ENCODE measurements at places on chromosomes 1 and 21.

DNA sequence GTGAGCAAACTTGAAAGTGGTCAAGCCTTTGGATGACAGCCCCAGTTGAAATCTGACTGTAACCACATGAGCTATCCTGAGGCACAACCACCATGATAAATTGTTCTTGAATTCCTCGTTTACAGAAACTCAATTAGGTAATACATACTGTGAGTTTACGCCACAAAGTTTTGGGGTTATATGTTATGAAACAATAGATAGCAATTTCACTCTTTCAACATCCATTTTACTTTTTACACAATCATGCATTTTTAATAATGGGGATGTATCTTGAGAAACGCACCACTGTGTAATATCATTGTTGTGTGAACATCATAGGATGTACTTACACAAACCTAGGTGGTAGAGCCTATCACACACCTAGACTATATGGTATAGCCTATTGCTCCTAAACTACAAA is 35.4 kb downstream of the OR2C3 start:
- DNase-seq, result no peak

- no peak for DNase-seq
Observed at GRCh38 chr21:42301371-42302075, 13.7 kb downstream of the TFF3 start.

DNA sequence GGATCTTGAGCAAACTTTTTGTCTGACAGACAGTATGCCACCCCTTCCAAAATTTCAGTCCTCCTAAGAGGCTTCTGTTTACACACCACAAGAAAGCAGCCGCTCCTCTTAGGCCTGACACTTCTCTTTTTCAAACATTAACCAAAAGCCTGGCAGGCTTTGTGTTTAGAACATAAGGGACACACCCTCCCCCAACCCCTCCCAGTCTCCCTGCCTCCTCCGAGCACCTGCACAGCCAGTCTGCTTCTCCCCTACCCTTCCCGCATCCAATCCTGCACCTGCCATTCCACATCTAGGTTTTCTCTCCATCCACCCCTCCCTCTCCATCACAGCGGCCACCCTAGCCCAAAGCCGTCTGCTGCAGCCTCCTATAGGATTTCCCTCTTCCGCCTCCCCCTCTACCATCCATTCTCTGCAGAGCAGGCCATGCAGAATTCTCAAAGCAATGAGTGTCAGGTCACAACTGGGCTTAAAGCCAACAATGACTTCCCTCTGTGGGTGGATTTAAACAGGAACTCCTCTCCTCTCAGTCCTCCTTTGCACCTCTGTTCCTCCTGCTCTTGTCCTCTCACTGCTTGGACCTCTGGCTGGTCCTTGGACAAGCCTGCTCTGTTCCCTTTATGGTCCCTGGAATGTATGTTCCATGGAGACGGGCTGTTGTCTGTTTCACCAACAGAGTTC is 478.2 kb downstream of the NPHP4 start:
- no peak for DNase-seq

- no peak for DNase-seq
Observed at GRCh38 chr21:24294171-24294570, 1313.1 kb downstream of the MRPL39 start.

DNA sequence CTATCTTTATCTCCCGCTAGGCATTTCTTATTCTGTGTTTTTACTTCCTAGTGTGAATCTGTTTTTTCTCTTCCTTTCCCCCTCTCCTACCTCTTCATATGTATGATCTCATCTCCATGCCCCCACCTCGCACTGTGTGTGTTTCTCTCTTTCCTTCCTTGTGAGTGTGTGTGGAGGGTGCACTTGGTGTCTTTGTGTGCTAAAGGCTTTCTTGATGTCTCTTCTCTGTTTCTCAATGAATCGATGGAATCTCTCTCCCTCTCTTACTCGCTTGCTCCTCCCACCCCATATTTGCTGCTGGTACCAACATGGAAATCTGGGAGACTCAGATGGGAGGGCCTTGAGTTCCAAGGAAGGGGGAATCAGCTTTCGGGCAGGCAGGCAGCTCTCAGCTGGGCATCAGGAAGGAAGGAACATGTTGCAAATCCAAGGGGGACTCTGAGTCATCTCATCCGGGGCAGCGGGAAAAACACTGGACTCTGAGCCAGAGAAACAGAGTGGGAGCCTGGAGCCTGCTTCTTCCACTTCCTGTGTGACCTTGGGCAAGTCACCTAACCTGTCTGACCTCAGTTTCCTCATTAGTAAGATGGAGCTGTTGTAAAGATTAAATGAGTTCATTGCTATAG is 147.5 kb downstream of the PTPRU start:
- DNase-seq, result no peak

DNA sequence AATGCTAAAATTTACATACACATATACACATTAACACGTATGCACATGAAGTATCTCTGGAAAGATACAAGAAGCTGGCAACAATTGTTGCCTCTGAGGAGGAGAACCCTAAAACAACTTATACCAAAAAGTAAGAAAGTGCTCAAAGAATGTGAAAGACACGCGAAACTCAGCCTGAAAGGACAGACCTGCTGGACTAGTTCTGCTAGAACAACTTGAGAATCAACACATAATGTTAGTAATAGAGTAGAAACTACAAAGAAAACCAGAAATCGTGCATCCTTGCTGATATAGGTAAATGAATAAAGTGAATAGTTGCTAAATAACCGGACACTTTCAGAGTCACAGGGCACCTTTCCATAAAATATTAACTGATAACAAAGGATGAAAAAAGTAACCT is 242.5 kb downstream of the RERE start:
- no peak for DNase-seq

DNA sequence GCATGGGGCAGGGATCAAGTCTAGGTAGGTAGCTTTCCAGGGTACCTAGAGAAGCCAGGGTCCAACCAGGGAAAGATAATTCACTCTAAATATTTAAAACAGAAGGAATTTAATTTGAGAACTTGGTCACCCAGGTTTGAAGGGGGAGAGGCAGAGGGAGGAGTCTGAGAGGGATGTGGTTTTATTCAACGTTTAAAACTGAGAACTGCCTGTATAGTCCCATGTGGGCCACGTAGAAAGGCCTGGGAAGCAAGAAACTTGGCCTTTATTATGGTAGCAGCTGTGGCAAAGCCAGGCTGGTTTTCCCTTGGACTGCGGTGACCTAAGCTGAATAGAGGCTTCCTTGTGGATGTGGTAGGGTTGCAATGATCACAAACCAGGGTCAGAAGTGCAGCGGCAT is 42.0 kb upstream of the DUSP10 start:
- DNase-seq, result no peak

- DNase-seq, result no peak
Observed at GRCh38 chr1:229017091-229017490, 253.8 kb upstream of the RAB4A start.

- no peak for DNase-seq
Observed at GRCh38 chr1:119873135-119874015, 22.9 kb downstream of the ADAM30 start.

- no peak for DNase-seq
Observed at GRCh38 chr1:91066538-91066937, 44.7 kb upstream of the ZNF644 start.

GRCh38 chr21:36097427-36098181 is 27.8 kb downstream of the CBR1 start:
- no peak for DNase-seq

DNA sequence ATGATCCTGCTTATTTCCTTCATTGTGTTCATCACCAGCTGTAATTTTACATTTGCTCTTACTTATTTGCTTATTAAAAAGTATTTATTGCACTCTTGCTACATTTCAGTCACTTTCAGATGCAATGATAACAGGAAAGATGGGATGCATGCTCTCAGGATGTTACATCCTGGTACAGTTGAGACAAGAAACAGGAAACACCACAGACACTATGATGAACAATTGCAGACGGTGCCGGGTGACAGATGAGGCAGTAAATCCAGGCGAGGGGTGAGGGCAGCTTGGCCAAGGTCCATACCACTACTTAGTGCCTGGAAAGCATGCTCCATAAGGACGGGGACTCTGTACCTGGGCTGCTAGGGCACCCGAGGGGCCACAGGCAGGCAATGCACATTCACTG is 156.6 kb upstream of the RAB4A start:
- no peak for DNase-seq

DNA sequence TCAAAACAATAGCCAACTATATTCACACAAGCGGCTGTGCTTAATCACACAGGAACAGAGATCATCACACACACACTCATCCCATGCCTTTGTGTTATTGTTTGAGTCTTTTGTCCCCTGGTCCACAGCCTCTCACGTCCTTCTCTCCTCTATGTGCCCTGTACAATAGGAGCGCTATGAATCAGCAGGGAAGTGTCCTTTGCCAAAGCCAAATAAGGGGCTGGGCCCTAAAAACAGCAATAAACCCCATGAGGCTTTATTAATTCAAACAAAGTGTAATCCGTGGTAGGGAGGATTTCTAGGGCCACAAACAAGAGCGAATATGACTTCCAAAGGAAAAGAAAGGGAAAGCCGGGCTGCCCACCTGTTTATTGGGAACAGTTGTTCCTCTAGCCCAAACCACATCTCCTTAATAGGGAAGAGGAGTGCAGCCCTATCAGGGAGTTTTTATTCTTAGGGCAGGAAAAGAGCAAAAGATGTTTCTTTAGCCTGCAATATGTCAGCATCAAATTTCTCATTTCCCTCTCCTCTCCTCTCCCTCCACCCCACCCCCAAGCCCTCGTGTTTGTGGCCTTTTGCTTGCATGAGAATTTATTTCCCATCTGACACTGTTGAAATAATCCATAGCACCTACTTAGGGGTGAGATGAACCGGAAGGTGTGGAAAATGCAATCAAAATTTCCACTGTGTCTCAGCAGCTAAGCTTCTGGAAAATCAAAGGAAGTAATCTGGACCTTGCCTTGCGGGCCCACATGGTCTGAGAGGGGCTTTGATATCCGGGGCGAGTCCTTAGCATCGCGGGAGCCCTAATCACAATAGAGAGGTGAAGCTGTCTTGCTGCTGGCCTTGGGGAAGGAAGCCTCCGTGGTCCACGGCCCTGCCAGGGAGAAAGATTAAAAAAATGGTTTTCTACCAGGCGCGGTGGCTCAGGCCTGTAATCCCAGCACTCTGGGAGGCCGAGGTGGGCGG is 45.3 kb upstream of the ITPKB start:
- no peak for DNase-seq

GRCh38 chr1:213914392-213914791 is 73.4 kb upstream of the PROX1 start:
- no peak for DNase-seq

- DNase-seq, result no peak
Observed at GRCh38 chr1:222404710-222405109, 143.2 kb downstream of the HHIPL2 start.

GRCh38 chr1:154867064-154867825 is 2.8 kb downstream of the KCNN3 start:
- no peak for DNase-seq

- peak; percentile 50 for DNase-seq
Observed at GRCh38 chr1:171740987-171741871, 636 bp downstream of the VAMP4 start.

GRCh38 chr1:92459871-92460320 is 26.8 kb downstream of the GFI1 start:
- DNase-seq, result no peak

DNA sequence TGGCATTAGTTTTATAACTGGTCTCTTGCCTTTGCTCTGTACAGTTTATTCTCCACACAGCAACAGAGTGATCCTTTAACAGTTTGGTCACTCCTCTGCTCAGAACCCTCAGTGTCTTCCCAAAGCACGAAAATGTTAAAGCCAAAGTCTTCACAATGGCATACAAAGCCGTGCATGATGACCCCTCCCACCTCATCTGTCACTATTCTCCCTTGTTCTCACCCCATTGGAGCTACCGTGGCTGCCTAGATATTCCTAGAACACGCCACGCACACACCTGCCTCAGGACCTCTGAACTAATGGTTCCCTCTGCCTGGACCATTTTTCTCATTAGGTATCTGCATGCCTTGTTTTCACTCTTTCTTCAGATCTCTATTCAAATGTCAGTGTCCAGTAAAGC is 8.6 kb upstream of the SEMA4A start:
- DNase-seq, result no peak

DNA sequence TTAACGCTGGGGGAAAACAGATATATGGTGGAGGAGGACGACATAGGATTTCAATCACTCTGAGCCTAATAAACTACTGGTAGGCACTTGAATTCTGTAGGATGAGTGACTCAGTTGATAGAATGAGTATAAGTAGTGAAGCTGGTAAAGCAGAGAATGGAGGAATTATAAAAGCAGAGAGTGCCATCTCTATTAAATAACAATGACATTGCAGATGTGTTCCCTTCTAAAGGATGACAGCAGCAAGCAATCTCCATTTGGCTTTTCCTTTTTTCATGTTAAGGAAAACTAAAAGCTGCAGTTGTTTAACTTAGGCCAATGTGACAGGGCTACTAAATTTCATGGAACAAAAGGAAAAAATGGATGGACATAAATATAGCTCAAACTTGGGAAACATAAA is 17.5 kb downstream of the ZBTB8OS start:
- no peak for DNase-seq

GRCh38 chr1:55480029-55480795 is 265.0 kb upstream of the USP24 start:
- DNase-seq, result no peak

DNA sequence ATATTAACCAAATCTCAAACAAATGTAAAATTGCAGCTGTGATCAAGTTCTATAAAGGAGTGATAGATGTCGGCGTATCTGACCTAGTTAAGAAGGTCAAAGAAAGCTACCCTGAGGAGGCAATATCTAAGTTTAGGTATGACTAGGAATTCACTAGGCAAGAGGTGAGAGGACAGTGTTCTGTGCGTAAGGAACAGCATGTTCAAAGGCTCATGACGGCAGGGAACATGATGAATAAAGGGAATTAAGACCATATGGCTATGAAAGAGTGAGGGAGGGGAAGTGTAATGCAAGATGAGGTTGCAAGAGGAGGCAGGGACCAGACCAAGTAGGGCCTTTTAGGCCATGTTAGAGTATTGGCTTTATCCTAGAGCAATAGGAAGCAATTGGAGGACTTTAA is 8.6 kb downstream of the LIX1L start:
- no peak for DNase-seq

DNA sequence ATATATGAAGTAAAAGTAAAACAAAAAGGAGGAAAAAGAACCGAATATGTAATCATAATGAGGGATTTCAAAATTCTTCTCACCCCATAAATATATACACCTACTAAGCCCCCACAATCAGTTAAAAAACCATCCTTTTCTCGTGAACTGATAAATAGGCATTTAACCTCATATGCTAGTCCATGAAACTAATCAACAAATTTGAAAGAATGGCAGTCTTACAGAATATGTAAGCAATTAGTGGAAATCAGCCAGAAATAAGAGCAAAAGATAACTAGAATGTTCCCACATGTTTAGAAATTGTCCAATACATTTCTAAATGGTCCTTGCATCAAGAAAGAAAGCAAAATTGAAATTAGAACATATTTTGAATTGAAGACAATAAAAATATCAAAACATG is 849.4 kb upstream of the CXADR start:
- no peak for DNase-seq

All from germinal center (tissue), 1 donor.